Activated CD4-positive, alpha-beta T cell treated with anti-CD3 and anti-CD28 coated beads, Interleukin-2, amount 50 U/mL, for 1 hour (primary cell): ENCODE measurements at places on chromosomes 4 and X.

DNA sequence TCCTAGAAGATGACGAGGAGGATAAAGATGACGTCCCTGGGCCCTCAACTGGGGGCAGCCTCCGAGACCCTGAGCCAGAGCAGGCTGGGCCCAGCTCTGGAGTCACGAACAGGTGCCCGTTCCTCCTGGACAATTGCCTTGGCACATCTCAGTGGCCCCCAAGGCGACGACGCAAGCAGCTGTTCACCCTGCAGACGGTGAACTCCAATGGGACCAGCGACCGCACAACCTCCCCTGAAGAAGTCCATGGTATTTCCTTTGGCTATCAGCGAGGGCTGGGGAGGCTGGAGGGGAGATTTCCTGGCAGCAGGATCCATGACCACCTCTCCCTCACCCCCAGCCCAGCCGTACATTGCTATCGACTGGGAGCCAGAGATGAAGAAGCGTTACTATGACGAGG lies 11.9 kb downstream of the USP11 start:
- DNase-seq = no peak

DNA sequence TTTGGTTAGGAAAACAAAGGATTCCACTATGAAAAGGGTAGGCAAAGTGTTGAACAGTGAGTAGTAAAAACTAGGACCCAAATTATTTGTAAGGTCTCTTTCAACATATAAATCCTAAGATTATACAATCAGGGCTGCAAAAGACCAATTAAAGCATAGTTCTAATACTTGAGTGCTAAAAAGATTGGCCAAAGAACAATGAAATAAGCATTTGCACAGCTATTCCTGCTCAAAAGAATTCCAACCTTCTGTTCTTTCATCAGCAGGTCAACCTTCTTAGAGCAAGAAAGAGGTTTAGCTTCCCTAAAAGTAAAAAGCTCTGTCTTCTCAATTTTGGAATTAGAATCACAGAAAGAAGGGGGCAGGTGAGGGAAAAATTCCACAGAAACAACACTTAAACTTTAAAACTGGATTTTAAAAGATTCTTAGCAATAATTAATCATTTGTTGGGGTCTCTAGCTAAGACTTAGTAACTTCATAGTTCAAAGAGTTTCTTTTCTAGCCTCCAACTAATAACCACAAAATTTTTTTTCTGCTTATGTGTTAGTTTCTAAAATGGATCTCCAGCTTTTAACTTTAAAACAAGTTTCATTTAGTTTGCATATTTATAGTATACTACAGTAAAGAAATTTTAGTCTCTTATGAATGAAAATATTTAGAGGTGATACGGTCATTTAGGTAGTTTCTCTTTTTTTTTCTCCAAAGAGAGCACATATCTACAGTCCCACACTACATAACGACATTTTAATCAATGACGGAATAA lies 16.3 kb downstream of the TSPAN5 start:
- DNase-seq = no peak

GRCh38 chr4:165289423-165289785 lies 38.1 kb upstream of the MSMO1 start:
- DNase-seq = no peak

GRCh38 chrX:150898343-150899190 lies at the start of gene CD99L2:
Gene CD99L2, minus strand, starts transcription at chrX:150898668. Its CDS starts 80 bp downstream, at chrX:150898588.
- peak; percentile 86 for DNase-seq

GRCh38 chr4:156528216-156528615 lies 443.4 kb downstream of the PDGFC start:
- no peak for DNase-seq

DNA sequence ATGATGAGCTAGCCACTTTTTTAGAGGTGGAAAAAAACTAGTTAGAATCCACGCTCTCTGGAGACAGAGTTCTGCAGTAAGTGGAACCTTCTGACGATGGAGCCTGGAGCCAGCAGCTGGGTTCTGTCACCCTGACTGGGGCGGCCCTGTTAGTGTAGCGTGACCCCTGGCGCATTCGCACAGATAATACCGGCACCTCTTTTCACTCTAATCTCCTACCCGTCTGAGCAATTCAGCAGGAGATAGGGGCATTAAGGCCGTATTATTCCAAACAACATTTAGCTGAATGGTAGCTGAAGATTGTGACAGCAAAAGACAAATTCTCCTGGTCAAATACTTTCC lies 292.6 kb downstream of the FBXO8 start:
- no peak for DNase-seq

GRCh38 chr4:46586566-46586965 lies 196.6 kb upstream of the GABRA2 start:
- DNase-seq = no peak

GRCh38 chr4:176002007-176002613 lies 63.5 kb upstream of the WDR17 start:
- no peak for DNase-seq

GRCh38 chr4:113449410-113449974 lies 312.0 kb downstream of the CAMK2D start:
- DNase-seq = no peak

DNA sequence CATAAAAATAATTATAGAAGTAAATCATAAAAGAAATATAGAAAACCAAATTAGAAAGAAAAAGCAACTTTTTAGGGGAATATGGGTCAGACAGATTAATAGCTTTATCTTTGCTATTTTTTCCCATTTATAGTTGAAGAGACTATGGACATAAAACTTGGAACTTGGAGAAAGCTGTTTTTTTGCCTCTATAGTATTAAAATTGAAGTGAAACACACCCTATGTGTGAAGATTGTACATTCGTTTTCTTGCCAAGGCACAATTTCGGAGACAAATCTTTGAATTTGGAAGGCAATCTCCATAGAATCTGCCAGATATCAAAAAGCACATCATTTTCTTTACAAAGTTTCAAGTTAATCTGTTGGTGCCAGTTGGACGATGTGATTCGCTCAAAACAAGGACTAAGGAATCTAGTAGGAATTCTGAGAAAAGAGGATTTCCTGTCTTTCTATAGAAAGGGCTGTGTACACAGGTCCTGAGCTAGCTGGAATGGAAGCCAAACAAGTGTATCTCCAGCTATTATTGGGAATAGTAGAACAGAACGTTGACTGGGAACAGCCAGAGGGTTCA lies 156.3 kb downstream of the SLC7A11 start:
- no peak for DNase-seq

DNA sequence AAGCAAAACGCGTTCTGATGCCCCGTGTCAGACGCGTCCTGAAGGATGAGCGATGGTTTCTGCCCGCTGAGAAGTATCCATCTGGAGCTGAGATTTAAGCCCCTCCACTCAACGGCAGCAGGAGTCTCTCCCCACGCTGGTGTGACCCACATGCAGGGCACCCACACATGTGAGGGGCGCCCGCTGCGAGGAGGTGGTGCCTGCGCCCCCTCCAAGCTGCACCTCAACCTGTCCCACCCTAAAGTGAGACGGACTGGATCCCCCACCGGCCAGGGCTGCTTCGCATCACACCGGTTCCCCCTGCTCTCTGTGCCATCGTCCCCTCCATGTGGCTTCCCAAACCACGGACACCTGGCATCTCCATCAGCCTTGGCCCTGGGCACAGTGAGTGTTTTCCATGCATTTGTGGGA lies 4.5 kb upstream of the PDE6B start:
- no peak for DNase-seq

GRCh38 chr4:83224502-83225197 lies 59.9 kb downstream of the COQ2 start:
- DNase-seq = no peak

- no peak for DNase-seq
These were observed 202.6 kb downstream of the RBM46 start for GRCh38 chr4:154983714-154984113.

GRCh38 chr4:73575660-73576059 lies 44.6 kb downstream of the RASSF6 start:
- DNase-seq = no peak

GRCh38 chr4:168390041-168390440 lies 71.5 kb upstream of the DDX60 start:
- no peak for DNase-seq

- no peak for DNase-seq
These were observed 15.6 kb downstream of the SCARB2 start for GRCh38 chr4:76197971-76198410.

GRCh38 chr4:18840481-18840880 lies 818.9 kb upstream of the LCORL start:
- DNase-seq = no peak

DNA sequence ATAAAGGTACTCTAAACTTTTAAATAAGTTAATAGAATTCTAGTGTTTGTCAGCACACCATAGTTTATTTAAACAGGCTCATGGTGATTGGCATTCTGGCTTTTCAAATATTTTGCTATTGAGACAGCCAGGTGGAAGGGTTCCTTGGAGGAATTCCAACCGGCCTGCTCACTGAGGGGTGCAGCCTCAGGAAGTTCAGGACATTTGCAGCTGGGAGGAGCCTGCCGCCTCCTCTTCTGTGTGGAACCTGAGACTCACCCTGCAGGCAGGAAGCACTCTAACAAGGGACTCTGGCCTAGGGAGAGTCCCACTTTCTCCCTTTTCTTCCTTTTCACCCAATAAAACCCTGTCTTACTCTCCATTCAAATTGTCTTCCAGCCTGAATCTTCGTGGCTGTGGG lies 1328.0 kb downstream of the FSTL5 start:
- no peak for DNase-seq

- DNase-seq = no peak
These were observed 2.4 kb downstream of the FAM241A start for GRCh38 chr4:112147697-112148096.

DNA sequence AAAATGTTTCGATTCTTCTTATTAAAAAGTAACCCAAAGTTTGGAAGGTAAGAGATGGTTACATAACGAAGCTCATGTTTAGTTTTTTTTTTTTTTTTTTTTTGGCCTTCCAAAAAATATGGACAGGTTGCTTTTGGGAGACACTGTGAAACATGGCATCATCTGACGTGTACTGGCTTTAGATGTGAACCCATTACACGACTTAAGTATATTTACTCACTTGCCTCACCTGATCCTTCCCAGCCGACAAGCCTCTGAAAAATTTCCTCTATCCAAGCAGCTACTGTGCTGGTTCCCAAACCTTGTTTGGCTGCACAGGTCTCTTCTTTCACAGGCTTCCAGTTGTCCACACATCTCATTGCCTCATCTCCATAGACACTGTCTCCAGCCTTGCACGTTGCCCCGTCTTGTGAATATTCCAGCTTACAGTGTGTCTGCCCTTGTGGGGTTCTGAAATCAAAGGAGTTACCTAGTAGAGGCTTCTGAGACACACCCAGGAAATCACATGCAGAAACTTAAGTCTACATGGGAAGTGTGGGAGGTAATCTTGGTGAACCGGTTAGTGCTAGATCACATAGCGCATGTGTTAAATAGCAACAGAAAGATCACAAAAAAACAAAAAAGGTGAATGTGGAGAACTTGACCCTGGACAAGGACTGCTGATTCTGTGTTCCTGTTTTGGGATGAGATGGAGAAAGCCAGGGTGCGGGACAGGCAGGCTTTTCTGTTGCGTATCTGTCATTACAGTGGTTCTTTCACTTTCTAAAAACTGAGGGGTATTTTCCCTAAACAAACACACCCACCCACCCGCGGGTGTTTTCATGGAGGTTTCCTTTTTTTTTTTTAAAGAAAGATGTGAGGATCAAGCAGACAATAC lies 328.6 kb downstream of the ARHGAP10 start:
- DNase-seq = no peak

- DNase-seq = no peak
These were observed 50.5 kb upstream of the RAB33B start for GRCh38 chr4:139403462-139403861.

GRCh38 chr4:175277816-175278215 lies 359.7 kb downstream of the ADAM29 start:
- DNase-seq = no peak

DNA sequence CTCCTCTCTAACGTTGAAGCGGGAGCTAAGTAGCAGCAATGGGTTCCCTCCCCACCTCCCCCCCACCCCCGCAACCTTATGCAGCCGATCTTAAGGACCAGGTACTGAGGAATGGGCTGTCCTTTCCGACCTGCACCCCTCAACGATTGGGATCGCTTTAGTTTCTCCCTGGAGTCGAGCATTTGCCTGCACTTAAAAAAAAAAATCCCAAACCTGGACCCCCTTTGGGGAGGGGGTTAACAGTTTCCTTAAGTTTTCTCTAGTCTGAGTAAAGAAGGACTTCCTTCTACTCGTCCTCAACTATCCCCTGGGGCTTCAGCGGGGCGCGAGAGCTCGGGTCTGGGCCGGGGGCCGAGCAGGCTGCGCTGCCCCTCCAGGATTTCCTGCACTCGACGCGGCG lies 25.7 kb upstream of the BCORL1 start:
- no peak for DNase-seq

- no peak for DNase-seq
These were observed 38.4 kb downstream of the FAT4 start for GRCh38 chr4:125353131-125353530.

DNA sequence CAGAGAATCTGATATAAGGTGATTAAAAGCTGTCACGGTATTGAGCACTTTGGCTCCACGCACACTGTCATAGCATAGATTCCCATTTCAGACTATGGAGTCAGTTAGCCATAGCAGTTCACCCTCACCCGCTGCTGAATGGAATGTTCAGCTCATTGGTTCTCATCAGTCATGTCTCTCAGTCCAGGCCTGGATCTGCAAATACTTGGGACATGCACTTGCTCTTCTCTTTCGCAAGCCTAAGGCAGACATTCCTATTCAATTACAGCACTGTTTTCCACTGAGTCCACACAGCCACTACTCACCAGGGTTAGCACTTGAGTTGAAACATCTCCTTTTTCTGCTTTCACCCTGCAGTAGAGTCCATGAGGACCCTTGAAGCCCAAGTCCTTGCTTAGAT lies 30.6 kb upstream of the SCML1 start:
- no peak for DNase-seq

DNA sequence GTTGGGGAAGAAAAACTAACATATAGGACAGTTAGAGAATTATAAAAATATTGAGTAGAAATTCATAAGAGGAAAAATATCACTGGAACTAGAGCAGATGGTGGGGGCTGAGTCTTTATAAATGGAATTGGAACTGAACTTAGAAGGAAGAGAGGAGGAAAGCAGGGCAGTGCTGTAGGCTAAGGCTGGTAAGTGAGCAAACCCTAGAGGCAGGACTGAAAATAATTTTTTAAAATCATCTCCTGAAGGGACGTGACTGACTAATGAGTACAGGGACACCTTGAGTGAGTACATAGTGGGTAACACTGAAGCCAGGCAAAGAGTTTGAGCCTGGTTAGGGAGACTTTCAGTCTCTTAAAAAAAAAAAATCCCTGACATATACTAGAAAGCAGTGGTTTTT lies 63.3 kb downstream of the GALNT7 start:
- no peak for DNase-seq

DNA sequence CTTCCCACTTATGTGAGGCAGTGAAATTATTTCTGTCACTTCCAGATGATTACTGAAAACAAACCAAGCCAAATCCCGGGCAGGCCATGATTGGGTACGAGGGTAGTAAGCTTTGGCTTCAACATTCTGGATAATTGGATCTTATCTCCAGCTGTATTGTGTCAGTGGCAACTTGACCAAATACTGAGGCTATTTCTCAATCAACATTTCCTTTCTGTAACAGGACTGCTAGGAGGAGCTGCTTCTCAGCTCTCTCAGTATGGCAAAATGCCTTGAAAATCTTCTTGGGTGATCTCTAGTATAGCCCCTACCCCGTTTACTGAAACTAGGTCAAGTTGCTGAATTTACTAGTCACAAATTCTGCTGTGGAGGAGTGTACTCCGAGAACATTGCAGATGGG lies 169.3 kb upstream of the FRMPD4 start:
- DNase-seq = no peak

GRCh38 chrX:71320126-71320525 lies 18.6 kb downstream of the ITGB1BP2 start:
- no peak for DNase-seq
